ENCODE measurements at places on chromosomes 7 and 10. TPM values are rescaled to one million over a fixed set of nuclear protein-coding genes. Genes with fewer than 3 reads are reported as not detected.

The CELF2 gene
- polyA plus RNA-seq = 38.8 TPM

The ANKRD7 gene
- not detected for polyA plus RNA-seq

The AKR1C1 gene
- polyA plus RNA-seq = 20.6 TPM

The PIK3AP1 gene
- 2.5 TPM for polyA plus RNA-seq

The PRKCQ gene
- 0.90 TPM for polyA plus RNA-seq

The SLC26A4 gene
- polyA plus RNA-seq = 0.33 TPM

The SFTPA1 gene
- not detected for polyA plus RNA-seq

The CALML3 gene
- not detected for polyA plus RNA-seq

The TRIM4 gene
- 64.8 TPM for polyA plus RNA-seq

The PON1 gene
- 0.30 TPM for polyA plus RNA-seq

The CLIP2 gene
- 28.9 TPM for polyA plus RNA-seq

The SEC61A2 gene
- 11.0 TPM for polyA plus RNA-seq

The VTI1A gene
- polyA plus RNA-seq = 17.6 TPM

The CDC14C gene
- not detected for polyA plus RNA-seq

The C7orf33 gene
- polyA plus RNA-seq = not detected

The GNAT3 gene
- not detected for polyA plus RNA-seq

The AFAP1L2 gene
- polyA plus RNA-seq = 19.5 TPM

The COL1A2 gene
- 457 TPM for polyA plus RNA-seq

The PHYHIPL gene
- polyA plus RNA-seq = 0.36 TPM

The TWIST1 gene
- polyA plus RNA-seq = 4.3 TPM

The PON3 gene
- polyA plus RNA-seq = 18.6 TPM

The CADPS2 gene
- 10.1 TPM for polyA plus RNA-seq

The ASB4 gene
- polyA plus RNA-seq = 0.23 TPM

The DTX2 gene
- polyA plus RNA-seq = 2.2 TPM

The LAMB4 gene
- polyA plus RNA-seq = 0.17 TPM

The NCF1 gene
- polyA plus RNA-seq = 3.6 TPM

The ING3 gene
- 14.8 TPM for polyA plus RNA-seq
